Fibroblast of mammary gland (primary cell): ENCODE measurements at places on chromosomes 2 and 18.
A peak's percentile ranks its signal among the peaks of the same experiment; 100 is the strongest.

DNA sequence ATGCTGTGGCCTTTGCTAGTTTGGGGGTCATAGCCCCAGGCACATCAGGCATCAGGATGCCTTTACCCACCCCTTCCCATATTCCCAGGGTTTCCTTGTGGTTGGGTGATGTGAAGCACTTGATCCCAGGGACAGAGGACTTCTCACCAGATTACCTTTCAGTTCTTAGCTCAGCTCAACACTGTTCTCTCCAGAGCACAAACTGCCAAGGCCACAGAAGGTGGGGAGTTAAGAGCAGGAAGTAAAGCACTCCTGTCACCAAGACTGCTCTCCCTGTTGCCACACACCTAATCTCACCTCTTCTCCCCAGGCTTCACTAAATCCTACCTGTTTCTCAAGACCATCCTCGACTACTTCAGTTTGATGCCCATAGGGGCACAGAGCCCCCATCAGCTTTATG lies 25.9 kb downstream of the FHOD3 start:
- DNase-seq: no peak

DNA sequence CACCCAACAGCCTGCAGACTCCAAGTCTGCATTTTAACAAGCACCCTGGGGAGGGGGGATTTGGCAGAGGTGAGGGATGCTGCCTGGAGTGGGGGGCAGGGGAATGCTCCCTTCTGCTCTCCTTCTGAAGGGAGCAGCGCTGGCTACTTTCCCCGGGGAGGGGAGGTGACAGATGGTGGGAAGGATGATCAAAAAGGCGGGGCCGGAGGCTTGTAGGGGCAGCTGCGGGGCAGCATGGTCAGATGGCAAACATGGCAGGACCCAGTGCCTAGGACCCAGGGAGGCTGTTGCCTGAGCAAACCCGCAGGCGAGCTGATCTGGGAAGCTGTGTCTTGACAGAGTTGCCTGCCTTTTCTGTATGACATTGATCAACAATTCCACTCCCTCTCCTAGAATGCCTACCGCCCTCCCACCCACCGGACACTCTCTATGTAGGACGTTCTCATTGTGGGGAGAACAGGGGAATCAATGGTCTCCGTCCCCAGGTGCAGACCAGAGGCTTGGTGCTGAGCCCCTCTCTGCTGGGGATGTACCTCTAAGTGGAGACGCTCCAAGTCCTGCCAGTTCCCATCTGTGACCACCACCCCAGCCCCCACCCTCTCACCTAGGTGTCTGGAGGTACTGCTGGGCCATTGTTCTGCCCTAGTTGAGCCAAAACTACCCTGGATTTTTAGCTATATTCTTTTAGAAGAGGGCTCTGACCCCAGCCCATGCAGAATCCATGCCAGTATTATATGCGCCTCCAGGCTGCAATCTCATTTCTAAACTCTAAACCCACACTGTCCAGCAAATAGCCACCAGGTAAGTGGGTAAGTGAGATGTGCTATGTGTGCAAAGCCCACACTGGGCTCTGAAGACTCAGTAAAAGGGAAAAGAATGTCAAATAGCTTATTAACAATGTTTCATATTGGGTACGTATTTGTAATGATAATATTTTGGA lies 89.7 kb upstream of the SEC11C start:
- DNase-seq: no peak

GRCh38 chr2:122704109-122704563 lies 948.7 kb downstream of the TSN start:
- DNase-seq: no peak

GRCh38 chr18:74698881-74699280 lies 101.2 kb downstream of the ZNF407 start:
- no peak for DNase-seq

GRCh38 chr18:25915907-25916306 lies 174.5 kb downstream of the SS18 start:
- no peak for DNase-seq

GRCh38 chr2:237631007-237631785 lies 3.8 kb downstream of the LRRFIP1 start:
- peak; percentile 44 for DNase-seq

DNA sequence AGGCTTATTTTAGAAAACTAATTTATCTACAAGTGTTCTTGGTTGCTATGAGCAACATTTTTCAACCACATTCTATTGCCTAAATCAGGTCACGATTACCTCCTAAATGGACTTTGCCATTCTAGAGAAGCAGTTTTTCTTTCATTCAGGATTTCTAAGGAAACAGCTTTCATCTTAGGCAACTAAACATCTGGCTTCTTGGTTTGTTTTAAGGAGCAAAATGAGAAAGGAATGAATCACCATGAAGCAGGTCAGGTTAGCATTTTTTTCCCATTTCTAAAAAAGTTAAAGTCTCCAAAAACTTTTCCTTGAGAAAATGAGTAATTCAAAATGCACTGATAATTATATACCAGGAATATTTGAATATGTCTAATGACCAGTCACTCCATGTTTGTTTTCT lies 114.8 kb downstream of the GAREM1 start:
- DNase-seq: peak; percentile 84

- DNase-seq: no peak
Observed at GRCh38 chr2:179106342-179106675, 56.4 kb upstream of the CCDC141 start.

GRCh38 chr2:201021914-201022313 lies 49.6 kb downstream of the HYCC2 start:
- DNase-seq: no peak

GRCh38 chr18:78957140-78957539 lies 22.5 kb upstream of the SALL3 start:
- DNase-seq: no peak

GRCh38 chr18:31819106-31819924 lies 58.6 kb upstream of the SLC25A52 start:
- DNase-seq: peak; percentile 63

DNA sequence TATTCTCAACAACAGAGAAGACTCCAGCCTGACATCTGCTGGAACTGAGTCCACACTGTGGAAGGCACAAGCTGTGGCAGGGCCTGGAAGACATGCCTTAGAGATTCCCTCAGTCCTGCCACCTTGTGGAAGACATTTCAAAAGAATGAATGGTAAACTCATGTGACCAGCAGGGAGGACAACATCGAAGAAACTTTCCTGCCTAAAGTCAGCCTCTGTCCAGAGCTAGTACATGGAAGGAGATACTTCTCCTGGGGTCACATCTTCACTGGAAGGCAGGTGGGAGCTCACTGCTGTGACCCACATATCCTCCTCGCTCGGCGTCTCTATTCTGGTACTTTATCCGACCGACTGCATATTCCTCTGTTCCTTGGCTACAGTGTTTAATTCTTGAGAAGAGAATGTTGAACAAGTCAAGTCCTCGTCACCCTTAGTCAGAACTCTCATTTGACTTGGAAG lies 59.5 kb downstream of the PUM2 start:
- DNase-seq: peak; percentile 84
